ENCODE measurements at places on chromosomes 2 and 18.

DNA sequence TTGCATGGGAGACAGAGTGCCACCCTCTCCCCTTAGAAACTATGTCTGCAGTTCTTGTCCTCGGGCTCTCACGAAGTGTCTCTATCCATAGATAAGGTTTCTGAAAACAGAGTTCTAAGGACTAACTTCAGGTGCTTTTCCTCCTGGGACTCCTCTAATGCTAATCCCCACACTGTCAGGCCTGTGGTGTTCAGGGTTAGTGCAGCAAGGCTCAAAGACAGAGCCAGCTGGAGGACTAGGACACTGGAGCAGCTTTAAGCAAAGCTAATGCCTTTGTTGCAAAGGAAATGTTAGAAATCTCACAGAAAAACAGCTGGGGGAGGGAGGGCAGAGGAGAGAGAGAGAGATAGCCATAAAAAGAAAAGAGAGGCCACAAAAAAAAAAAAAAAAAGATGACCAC is 824.0 kb upstream of the FSHR start:
- DNase-seq = no peak

GRCh38 chr18:58955738-58956137 is 91.1 kb downstream of the ZNF532 start:
- no peak for DNase-seq

DNA sequence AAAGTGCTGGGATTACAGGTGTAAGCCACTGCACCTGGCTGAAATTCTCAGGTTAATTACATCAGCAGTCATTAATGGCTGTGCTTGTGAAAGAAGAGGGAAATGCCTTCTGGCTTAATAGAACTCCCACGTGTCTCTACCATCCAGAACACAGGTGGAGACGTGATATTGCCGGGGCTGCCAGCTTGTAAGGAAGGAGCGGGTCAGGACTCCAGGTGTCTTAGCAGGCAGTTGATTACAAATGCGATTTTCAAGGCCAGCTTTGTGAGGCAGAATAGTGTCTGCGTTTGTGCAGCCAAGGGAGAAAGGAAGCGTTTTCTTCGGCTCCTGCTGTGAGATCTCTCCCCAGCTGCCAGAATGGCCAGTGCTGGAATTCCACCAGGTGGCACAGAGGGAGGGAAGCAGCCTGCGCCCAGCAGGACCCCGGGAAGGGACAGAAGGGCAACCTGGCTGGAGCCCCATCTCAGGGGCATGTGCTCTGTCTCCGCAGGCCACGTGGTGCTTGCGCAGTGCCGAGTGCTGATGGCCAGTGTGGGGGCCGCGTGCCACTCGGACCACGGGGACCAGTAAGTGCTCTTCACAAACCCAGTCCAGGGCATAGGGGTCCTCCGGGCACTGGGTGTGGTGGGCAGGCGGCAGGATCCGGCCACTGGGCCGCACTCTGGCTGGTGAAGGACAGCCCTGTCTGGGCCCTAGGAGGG is 3.7 kb upstream of the ESPNL start:
- DNase-seq = no peak

DNA sequence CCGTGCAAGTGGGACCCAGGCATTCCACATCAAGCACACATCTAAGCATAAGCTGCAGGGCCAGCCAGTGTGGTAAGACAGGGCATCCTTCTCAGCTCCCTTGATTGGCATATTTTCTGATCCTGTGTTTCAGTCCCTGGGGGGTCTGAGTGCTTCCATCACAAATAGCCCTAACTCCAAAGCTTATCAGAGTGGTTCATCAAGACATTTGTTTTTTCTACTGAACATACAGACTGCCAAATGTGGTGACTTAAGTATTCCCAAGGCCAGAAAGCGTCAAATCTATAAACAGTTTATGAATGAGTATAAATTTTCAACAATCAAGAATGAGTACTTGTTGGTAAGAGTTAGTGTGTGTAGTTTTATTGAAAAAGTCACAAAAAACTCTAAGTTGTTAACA is 18.8 kb downstream of the SPRED2 start:
- DNase-seq = peak; percentile 64

DNA sequence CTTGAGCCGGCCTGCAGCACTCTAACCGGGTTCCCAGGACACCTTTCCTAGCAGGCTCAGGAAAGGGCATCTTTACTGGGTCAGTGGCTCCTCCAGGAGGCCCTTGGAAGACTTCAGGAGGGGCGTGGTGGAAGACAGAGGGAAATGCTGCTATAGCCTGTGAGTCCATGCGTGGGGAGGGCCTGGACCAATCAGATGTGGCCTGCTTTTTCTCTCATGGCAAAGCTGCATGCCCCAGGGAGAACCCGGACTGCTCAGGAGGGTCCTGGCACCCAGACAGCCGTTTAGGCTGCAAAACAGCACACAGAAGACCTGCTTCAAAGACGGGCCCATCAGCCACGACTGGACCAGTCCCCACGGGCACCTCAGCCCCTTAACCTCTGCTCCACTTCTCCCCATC is 84.4 kb downstream of the EIPR1 start:
- DNase-seq = no peak

GRCh38 chr18:37661061-37661460 is 95.5 kb upstream of the CELF4 start:
- no peak for DNase-seq

DNA sequence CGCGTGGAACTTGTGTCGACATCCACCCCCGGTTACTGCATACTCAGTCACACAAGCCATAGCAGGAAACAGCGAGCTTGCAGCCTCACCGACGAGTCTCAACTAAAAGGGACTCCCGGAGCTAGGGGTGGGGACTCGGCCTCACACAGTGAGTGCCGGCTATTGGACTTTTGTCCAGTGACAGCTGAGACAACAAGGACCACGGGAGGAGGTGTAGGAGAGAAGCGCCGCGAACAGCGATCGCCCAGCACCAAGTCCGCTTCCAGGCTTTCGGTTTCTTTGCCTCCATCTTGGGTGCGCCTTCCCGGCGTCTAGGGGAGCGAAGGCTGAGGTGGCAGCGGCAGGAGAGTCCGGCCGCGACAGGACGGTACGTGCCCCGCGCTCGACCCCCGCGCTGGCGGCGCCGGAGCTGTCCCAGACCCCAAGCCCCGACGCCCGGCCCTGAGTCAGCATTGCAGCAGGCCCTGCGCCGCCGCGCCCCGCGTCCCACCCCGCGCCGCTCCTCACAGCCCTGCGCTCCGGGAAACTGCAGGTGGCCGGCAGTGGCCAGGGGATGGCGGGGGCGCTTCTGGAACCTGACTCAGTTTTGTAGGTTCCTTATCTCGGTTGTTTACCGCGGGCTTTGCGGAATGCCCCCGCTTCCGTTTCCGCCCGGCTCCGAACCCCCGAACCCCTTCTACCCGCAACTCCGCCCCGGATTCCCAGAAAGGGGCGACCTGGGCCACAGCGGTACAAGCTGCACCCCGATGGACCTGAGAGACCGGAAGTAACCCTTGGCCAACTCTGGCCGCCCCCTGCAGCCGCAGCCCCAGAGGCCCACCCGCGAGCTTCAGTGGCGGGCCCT is at the start of gene CFLAR:
CFLAR (plus strand) TSS at position 50 of the 844 bp plus-strand sequence. CDS start 13,702 bp downstream, outside the sequence.
- peak; percentile 57 for DNase-seq

GRCh38 chr2:67268797-67269196 is 128.3 kb upstream of the ETAA1 start:
- no peak for DNase-seq

DNA sequence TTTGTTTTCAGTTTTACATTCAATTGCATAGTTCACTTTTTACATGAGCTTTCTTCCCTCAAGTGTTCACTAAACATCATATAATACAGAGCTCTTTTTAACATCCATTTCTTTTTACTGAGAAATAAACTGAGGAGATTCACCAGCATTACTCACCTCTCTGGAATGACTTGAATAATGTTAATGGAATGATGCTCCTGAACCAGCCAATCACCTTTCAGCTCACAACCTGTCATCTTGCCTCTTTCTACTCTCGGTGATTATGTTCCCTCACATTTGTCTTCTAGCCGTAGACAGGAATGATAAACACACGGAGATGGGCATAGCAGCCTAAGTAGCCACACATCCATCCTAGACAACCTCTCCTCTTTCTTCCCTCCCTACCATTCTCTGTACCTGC is 301.7 kb downstream of the PAX3 start:
- no peak for DNase-seq

DNA sequence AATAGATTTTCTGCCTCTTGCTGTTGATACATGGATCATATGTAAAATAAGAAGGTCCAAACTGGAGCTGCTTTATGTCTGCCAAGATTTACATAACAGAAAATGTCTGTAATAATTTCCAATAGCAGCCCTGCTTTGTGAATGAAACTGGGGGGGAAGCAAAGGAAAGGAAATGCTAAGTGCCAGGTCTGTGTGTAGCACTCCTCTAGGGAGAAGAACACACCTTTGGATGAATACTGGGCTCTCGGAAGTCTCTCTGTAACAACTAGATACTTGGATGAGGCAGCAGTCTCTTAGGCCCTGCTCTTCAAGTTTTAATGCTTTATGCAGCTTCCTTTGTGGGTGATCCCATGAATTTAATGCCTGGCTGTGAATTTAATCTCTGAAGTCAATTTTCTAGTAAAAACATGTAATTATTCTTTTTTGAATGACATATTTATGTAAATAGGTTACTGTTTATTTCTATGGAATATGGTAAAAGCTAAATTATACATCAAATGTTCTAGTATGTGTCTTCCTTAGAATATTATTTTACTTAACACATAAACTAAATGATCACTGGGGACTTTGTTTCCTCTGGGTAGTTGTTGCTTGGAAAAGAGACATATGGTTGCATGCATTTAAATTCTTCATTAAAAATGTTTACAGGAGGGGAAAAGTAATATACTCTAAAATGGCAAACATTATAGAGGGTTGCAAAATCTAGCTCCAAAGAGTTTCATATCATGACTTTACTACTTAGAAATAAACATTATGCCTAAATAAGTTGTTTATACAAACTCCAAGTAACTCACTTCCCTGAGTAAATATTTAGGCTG is 336.6 kb upstream of the CWC22 start:
- DNase-seq = no peak

GRCh38 chr18:62881509-62882016 is 166.2 kb downstream of the PHLPP1 start:
- DNase-seq = no peak

- DNase-seq = no peak
Observed at GRCh38 chr2:71833855-71834560, 313.7 kb downstream of the CYP26B1 start.

GRCh38 chr2:98796775-98797544 is 66.0 kb upstream of the MGAT4A start:
- no peak for DNase-seq

- no peak for DNase-seq
Observed at GRCh38 chr2:96540136-96540535, 3.6 kb downstream of the ARID5A start.

- no peak for DNase-seq
Observed at GRCh38 chr2:27708666-27709065, 45.0 kb downstream of the SLC4A1AP start.

DNA sequence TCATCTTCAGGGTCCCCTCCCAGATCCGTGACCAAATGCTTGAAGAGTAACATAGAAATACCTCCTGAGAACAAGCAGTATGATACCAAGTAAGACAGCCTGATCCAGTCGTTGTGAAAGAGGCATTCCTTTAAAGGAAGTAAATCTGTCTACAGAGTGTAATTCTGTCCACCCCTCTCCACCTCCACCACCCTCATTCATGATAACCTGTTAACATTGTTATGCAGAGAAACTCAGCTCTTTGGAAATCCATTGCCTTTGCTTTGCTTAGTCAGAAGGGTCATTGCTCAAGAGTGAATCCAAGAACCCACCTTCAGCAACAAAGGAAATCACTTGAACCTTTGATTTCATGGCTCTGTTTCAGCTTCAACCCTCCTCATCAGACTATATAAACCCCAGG is 155.6 kb downstream of the CYP26B1 start:
- DNase-seq = no peak

DNA sequence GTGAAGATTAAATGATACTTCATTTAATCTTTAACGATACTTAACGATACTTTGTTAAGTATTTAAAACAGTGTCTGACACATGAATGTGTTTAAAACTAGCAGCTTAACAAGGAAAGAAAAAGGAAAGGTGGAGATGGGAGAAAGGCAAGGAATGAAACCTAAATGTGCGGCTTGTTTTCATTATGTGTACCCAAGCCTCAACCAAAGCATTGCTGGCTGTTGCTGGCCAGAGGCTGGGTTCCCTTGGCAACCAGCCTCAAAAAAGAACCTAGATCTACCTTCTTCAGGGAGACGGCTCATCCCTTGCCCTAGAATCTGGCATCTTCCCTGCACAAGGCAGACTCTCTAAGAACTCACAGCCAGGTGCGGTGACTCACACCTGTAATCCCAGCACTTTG is 13.8 kb upstream of the PCBP1 start:
- no peak for DNase-seq

DNA sequence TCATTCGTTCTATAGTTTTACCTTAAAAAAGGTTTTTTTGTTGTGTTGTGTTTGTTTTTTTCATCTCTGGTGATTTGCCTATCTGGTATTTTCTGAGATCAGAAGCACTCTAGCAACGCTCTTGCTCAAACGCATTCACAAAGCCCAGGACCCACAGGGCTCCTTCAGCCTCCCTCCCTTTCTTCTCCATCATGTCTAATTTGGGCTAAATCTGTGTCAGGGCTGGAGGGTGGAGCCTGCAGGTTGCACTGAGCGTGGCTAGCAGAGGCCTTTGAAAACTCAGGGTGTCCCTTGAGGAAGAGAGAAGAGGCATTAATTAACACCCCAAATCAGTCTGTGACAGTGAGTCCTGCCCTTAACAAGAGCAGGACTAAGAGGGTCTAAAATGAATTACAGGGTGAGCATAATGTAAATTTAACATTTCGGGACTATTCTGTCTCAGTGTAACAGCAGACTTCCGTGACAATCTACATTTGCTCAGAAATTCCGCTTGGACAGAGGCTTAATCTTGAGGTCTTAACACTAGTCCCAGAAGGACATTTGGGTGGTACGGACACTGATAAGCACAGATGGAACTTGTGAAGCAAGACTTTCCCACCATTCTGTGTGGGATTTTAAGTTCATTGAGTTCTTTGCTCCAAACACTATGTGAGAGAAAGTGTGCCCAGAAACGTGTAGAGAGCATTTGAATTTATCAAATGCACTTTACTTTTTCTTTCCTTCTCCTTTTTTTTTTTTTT is 174.4 kb upstream of the APCDD1 start:
- DNase-seq = no peak

DNA sequence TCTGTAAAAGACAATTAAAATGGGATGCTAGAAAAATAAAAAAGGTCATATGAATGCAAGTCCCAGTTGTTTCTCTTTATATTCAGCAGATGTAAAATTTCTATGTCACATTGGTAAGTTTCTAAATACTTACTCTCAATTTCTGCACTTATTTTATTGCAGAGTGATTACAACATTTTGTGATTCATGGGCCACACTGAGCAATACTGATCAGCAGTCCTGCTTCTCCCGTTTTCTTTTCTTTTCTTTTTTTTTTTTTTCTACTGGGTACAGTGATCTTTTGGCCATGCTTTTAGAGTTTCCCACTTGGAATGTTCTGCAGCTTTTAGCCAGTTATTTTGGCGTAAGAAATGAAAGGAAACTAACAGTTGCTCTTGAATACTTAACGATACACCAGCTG is 38.8 kb downstream of the LIMS1 start:
- no peak for DNase-seq

Measured in Jurkat, Clone E6-1 (cell line).